ENCODE measurements at places on chromosomes 6 and 20.

GRCh38 chr6:109794201-109794923, 103.3 kb downstream of the FIG4 start:
- DNase-seq = no peak

GRCh38 chr20:41701588-41702348, 83.6 kb upstream of the CHD6 start:
- DNase-seq = no peak

DNA sequence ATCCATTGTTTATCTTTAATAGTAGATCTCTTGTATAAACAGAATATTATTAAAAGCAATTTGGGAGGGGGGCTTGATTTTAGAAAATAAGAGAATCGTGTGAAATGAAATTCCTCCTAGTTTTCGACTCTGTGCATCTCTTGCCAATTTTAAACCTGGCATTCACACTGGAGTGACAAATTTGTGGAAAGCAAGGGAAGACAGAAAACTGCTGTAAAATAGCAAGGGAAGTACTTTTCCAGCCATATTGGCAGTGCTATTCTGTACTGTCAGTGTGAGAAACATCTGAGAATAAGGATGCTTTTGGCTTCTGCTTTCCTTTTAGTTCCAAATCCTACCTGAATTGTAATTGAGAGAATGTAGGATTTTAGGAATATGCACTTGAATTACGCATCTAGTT, 40.2 kb downstream of the TOP1 start:
- DNase-seq = no peak

- no peak for DNase-seq
These were observed 61.6 kb downstream of the SNAP25 start for GRCh38 chr20:10280018-10280908.

DNA sequence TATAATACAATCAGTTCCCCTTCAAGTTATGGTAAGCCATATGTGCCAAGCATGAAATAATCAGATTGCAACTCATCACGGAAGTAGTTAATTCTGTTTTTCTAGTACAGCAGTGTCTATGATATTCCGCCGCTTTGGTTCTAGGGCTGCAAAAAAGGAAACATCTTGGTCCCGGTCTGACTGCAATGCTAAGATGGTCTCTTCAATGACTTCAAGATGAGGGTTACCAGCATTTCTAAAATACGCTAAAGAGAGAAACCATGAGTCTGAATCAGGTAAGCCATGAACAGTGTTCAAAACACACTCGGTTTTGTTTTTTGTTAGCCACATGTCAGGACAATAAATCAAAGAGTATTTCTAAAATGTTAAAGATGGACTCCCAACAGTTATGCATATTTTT, 3.2 kb upstream of the ANKRD60 start:
- no peak for DNase-seq

DNA sequence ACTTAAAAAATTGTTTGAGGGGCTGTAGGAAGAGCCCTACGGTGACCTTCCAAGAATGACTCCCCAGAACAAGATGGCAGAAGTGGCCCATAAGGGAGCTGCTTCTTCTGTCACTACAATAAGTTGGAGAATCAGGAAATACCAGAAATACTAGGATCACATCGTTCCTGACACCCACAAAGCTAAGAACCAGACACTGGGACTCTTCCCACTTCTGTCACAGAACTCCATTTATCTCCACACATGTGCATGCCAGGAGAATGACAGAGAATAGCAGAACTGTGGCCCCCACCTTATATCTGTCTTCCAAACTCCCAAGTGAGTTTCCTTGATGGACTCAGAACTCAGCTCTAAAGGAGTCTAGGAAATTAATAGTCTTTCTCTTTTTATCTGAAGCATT, 54.6 kb upstream of the UBR2 start:
- DNase-seq = no peak

DNA sequence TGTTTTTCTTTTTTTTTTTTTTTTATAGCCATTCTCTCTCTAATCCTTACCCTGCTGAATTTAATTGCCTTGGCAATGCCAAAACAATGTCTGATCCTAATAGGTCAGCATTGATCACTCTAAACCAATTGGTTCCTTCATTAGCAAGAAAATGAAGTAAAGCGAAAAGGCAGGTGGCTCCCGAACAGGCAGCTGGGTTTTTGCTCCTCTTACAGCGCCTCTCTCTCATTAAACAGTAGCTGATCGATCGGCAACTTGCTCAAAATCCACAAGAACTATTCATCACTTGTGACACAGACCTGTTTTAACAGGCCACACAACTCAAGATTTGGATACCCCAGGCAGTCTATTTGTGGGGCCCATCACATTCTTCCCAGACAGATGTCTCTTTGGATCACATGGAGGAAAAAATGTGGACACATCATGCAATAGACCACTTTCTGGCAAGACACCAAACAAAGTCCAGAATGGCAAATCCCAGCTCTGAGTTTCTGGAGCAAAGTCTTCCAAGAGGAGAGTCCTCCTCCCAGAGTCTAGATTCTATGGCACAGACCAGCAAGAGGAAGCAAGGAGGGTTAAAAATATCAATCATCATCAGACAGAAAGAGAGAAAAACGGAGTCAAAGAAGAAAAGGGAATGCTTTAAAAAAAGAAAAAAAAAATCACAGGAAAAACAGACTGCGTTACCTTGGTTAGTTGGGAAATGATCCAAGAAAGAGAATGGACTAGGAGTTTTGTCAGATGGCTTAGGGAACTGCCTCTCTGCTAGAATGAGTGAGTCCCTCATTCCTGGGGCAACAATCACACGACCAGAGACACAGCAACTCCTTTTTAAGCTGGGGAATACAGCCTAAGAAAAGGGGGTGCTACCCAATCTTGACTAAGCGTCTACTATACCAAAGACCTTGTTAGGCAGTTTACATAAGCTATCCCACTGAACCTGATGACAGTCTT, 247.8 kb downstream of the BTBD9 start:
- no peak for DNase-seq

DNA sequence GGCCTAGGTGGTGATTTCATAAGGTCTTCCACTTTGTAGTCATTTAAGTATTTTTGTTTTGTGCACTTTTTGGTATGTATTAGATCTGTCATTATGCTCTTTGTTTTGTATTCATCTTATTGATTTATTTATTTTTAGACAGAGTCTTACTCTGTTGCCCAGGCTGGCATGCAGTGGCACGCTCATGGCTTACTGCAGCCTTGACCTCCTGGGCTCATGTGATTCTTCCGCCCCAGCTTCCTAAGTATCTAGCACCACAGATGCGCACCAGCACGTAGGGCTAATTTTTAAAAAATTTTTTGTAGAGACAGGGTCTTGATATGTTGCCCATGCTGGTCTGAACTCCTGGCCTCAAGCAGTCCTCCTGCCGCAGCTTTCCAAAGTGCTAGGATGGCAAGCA, 30.6 kb downstream of the TPX2 start:
- no peak for DNase-seq

DNA sequence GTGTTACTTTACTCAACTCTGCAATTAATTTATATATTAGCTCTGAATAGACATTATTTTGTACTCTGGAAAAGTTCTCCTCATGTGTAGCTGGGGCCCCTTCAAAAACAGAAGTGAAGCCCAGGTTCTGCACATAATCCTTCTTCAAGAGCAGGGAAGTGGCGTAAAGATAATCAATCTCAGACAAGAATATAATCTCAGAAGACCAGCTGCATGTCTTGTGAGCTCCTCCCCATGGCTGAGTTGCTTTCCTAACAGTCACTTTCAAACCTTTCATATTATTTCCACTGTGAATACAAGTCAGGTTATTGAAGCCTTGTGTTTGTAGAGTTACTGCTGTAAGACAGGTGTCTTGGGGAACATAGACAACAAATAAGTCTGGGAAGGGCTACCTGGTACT, 691.9 kb downstream of the RFPL4B start:
- DNase-seq = no peak

DNA sequence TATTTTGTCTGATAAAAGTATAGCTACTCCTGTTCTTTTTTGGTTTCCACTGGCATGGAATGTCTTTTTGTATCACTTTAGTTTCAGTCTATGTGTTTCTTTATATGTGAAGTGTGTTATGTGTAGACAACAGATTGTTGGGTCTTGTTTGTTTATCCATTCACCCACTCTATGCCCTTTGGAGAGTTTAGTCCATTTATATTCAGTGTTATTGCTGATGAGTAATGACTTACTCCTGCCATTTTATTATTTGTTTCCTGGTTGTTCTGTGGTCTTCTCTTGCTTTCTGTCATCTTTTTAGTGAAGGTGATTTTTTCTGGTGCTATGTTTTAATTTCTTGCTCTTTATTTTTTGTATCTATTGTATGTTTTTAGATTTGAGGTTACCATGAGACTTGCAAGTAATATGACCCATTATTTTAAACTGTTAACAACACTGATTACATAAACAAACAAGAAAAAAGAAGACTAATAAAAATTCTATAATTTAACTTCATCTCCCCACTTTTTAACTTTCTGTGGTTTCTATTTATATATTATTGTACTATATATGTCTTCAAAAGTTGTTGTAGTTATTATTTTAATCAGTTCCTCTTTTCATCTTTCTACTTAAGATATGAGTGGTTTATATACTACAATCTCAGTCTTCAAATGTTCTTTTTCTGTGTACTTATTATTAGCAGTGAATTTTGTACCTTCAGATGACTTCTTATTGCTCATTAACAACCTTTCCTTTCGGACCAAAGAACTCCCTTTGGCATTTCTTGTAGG, 323.4 kb downstream of the BTBD9 start:
- DNase-seq = no peak

- DNase-seq = no peak
These were observed 54.7 kb upstream of the SNRPB2 start for GRCh38 chr20:16675001-16675564.

GRCh38 chr6:16679050-16679449, 82.2 kb downstream of the ATXN1 start:
- no peak for DNase-seq

GRCh38 chr6:102686461-102686860, 1293.0 kb downstream of the GRIK2 start:
- no peak for DNase-seq

DNA sequence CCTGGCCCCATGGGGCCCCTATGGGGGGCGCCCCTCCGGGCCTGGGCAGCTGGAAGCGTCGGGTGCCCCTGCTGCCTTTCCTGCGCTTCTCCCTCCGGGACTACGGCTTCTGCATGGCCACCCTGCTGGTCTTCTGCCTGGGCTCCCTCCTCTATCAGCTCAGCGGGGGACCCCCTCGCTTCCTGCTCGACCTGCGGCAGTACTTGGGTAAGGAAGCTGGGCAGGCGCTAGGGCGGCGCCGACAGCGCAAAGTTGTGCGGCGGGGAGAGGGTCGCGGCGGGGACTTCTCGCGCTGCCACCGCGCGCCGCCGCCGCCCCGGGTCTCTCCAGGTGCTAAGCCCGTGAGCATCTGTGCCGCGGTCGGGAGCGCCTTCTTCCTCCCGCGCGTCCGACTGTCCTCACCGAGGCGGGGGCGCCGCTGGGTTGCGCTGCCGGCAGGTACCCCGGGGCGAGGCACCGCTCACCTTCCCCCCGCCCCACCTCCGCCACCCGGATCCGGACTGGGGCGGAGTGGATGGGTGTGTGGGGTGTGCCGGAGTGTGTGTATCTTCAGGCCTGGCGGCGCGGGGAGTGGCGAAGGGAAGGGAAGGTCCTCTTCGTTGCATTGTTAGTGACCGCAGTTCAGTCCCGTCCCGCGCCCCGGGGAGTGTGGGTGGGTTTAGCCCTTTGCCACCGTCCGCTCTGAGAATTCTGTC, 788 bp downstream of the UST start:
- DNase-seq = no peak

GRCh38 chr6:37072526-37072925, 67.1 kb downstream of the FGD2 start:
- DNase-seq = no peak

DNA sequence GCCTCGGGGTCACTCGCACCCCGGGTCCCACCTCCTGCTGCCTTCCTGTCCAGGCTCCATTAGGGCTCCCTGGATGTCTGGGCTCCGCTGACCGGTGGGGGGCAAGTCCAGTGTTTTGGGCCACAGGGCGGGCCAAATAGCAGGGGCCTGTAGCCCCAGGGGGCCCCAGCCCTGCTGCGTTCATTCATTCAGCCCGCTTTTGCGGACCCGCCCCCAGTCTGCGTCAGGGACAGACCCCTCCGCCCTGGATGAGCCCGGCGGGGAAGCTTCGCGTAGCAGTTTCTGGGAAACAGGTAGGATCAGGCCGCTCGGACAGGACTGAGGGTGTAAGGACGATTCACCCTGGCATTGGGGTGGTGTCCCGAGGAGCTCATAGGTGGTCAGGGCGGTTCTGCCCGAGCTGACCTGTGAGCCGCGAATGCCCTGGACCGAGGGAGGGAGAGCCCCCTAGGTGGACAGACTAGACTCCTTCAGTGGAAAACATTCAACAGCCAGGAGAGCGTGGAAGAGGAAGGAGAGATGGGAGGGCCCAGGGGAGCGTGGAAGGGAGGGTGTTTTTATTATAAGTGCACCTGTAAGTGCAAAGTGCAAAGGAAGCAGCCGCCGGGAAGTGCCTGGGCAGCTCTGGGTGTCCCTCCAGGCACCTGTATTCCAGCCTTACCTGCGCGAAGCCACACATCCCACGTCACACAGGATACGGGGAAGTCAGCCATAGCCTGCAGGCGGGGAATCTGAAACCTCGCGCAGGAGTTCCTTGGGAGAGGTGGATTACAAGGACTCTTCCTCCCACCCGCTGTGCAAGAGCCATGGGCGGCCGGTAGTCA, 662 bp downstream of the ENTPD6 start:
- no peak for DNase-seq

- DNase-seq = no peak
These were observed 41.8 kb downstream of the SSR1 start for GRCh38 chr6:7271205-7271534.

GRCh38 chr6:74410630-74411029, 714.6 kb downstream of the CD109 start:
- no peak for DNase-seq

GRCh38 chr6:83019741-83020140, 45.9 kb downstream of the UBE3D start:
- no peak for DNase-seq

DNA sequence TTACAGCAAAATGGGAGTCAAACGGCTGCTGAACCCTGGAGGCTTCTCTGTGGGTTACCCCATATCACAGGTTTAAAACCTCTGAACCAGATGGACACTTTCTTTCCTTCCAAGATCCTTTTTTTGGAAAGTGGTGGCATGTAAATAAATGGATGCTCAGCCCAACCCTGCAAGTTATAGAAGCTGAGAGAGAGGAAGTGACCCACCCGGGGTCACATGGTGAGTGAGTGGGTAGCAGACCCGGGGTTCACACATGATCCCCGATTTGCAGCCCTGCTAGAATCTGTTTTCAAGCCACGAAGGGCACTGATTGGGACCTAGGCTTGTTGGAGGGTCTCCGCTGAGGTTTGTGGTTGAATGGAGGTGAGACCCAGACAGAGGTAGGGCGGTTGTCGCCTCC, 32.0 kb downstream of the SIRPA start:
- DNase-seq = no peak

All from AML-193 (cell line).